ENCODE measurements at places on chromosomes 12 and 14.

- DNase-seq: no peak
These were observed 72.7 kb upstream of the TSPAN8 start for GRCh38 chr12:71230542-71230941.

GRCh38 chr14:104445086-104445485 is 134.5 kb upstream of the C14orf180 start:
- no peak for DNase-seq

DNA sequence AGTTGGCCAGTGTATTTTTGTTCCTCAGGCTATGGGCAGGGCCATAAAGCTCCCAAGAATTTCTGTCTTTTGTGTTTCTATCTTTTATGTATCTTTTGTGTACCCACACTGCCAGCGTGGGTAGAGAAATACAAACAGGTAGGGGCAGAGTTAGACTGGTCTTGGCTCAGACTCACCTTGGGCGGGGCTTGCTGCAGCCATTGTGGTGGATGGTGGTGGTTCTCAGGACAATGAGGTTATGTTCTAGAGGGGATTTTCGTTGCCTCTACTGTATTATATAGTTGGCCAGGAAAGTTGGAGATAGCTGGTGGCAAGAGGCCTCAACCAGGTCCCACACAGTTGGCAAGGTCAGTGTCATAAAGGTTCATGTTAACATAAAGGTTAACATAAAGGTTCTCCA is 977.5 kb upstream of the LRFN5 start:
- no peak for DNase-seq

- no peak for DNase-seq
These were observed 103.2 kb downstream of the TBX5 start for GRCh38 chr12:114302606-114303315.

DNA sequence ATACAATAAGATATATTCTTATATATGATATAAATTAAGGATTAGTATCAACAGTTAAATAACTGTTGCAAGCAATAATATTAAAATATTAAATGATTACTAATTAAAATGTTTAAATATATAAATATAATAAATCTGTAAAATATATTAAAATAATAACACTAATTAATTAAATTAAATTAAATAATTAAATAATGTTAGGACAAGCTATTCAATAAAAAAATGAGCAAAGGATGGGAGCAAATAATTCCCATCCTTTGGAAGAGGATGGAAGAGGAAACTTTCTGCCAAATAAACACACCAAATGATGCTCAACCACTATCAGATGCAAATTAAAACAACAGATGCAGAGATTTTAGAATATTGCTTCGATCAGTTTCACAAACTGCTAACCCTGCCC is 39.4 kb upstream of the BMP4 start:
- no peak for DNase-seq

All from CD4-positive, alpha-beta memory T cell (primary cell).